NCI-H2171 (cell line): ENCODE measurements at places on chromosomes 5 and 9.

DNA sequence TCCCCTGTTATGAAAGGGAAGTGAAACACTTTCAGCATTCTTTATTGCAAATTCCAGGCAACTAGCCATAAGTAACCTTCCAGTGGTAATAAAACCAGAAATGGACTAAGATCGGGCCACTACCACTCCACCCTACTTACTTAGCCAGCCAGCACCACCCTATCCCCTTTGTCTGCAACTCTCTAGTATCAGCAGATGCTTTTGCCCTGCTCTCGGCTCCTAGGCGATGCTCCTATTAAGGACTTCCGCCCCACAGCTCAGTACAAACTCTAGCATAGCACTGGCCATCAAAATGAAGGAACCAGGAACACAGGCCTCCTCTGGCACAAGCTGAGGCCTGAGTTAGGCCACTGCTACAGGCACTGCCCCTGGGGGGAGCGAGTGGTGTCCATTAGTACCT lies 81.2 kb downstream of the GLDC start:
- DNase-seq: no peak

DNA sequence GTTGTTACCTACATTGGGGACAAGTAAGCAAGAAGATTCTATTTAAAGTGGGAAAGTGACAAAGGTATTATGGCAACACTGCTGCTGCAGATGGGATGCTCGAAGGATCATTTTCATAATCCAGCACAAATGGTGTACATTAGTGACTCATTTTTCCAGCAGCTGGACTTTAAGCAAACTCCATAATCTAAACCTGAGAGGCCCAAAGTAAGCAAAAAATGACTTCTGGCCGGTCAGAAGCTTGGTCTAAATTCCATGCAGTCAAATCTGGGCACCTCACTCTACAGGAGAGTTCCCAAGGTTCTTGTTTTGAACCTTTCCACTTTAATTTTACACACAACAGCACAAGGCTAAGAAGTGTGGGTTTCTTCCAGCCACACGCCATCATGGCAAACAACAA lies 43.6 kb upstream of the TRAF1 start:
- DNase-seq: no peak

DNA sequence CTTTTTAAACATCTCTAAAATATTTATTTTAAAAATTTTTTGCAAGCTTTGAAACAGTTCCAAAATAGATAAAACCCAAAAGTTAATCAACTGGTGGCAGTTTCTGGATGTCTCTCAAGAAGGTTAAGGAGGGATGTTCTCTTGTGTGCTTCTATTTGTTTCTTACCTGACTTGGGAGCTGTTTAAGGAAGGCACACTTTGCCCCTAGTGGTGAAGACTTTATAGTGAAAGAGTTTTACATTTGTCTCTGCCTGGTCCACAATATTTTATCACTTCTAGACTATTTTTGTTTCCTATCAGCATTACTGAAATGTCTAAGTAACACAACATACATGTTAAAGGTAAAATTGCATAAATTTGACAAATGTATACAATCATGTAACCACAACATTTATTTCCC lies 552.8 kb downstream of the SEMA5A start:
- DNase-seq: peak; percentile 1

DNA sequence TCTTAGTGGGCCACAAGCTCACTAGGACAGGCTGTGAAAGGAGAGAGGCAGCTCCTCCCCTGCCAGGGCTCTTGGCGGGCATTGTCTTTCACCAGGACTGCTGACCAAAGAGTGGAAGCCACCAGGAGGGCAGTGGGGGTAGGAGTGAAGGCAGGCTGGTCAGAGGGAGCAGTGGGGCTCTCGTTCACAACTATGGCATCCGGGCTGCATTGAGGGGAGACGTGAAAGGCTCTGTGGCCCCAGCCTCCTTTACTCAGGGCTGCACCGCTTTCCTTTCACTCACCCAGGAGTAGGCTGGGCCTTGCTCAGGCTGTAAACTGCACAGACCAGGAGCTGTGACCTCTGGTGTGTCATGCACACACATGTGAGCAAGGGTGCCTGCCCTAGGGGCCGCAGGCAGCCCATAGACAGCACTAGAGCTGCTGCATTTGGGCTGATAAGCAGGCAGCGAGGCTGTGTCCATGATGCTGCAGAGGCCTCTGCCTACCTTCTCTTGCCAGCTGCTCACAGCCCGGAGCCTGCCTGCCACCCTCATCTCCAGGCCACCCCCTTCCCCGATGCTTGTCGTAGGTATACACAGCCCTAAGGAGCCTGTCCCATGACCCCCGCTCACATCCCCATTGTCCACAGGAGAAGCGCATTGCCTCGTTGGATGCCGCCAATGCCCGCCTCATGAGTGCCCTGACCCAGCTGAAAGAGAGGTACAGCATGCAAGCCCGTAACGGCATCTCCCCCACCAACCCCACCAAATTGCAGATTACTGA lies 130.4 kb downstream of the DAB2IP start:
- no peak for DNase-seq

DNA sequence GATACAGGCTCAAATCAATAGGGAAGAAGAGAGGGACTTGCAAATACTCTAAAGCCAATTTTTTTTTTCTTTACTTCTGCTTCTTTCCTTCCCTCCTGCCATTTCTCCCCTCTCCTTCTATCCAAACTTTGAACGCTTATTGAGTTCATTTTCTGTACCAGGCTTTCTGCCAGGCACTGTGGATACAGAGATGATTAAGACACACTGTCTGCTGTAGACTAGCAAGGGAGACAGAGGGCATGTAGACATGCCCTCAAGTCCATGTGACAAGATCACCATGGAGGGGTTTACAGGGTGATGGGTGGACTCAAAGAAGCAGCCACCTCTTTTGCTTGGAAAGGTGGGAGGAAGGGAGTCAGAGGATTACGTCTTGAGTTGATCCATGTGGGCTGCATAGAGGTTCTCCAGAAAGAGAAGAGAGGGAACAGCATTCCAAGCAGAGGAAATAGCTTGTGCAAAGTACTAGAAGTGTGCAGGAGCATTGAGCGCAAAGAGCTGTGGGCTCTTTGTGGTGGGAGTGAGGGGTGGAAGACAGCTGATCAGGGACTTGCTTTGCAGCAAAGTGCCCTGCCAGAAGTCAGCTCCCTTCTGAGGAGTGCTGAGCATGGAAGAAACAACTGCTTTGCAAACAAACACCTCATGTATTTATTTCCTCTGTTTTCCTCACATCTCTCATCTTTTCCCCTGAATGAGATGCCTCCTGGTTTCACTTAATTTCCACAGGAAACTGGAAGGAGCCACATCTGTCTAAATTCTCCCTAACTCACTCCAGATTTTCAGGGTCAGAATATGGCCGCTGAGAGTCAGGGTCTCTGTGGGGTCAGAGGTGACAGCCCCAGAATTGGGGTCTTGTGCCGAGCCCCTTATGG lies 64.4 kb upstream of the COL15A1 start:
- DNase-seq: no peak

- no peak for DNase-seq
Observed at GRCh38 chr5:178271726-178272479, 39.3 kb upstream of the PHYKPL start.

GRCh38 chr5:8949908-8950307 lies 596.0 kb downstream of the SEMA5A start:
- no peak for DNase-seq

GRCh38 chr9:137174722-137175293 lies 3.0 kb upstream of the TMEM210 start:
- DNase-seq: peak; percentile 29

GRCh38 chr5:57749396-57749795 lies 266.8 kb upstream of the ACTBL2 start:
- no peak for DNase-seq

DNA sequence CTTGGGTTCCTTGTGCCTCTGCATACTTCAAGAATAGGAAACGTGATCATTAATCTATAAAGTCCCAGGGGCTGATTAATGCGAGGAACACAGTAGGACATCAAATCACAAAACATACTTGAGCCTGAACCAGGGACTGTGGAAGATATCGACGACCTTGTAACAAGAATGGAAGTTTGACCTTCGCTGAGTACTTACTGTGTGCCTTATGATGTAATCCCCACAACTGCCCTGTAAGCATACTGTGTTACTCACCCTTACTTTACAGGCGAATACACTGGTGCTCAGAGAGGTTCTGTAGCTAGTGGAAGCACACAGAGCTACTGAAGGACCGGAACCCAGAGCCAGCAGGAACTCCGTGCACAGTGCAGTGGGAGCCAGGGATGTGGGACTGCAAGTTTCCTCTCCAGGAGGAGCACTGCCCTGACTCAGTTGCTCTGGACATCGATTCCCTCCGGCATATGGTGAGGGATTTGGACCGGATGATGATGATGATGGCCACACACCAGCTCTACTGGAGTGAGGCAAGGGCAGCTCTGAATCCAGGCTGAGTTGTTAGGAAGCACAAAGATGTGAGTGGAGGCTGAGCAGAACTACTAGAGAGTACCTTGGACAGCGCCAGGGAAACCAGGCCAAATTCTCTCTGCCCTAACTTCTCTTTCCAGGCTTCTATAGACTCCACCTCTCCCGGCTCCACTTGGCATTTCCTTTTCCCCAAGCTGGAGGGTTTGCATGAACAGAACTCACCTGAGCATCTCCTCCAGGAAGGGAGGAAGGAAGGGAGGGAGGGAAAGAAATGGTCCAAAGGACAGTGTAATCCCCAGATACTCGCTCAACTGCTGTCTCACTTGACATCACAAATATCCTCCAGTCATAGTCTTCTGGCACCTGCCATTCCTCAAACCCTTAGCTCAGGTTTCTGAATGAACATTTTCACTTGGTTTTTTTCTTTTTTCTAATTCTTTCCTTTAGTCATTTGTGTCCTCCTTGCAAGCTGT lies 1.5 kb upstream of the GABBR2 start:
- no peak for DNase-seq

GRCh38 chr5:93277051-93277450 lies 304.0 kb downstream of the NR2F1-AS1 start:
- DNase-seq: no peak

DNA sequence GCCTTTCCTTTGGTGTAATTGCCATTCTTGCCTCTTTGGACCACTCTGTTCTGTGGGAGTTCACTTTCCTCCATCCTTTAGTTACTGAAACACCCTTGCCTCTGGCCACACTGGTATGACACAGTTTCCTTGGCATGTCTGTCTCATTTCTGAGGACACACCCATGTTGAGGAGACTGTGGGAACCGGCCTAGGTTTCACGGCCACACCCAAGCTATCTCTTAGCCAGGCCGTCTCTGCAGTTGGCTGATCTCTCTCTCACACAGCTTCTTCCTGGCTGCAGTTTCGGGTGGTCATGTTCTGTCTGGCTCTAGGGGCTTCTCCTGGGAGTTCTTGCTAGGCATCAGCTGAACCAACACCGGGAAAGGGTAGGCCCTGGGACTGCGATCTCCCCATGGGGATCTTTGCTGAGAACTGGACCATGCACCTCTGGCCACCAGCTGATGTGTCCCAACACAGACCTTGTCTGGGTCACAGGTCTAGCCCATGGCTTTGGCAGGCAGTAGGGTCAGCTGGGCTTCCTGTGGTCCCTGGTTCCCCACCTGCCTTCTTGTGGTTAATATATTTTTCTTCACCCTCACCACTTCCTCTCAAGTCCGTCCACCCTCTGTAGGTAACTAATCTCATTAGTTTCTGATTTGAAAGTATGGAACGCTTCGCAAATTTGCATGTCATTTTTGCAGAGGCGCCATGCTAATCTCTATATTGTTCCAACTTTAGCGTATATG lies 24.9 kb downstream of the ARHGEF37 start:
- DNase-seq: no peak

DNA sequence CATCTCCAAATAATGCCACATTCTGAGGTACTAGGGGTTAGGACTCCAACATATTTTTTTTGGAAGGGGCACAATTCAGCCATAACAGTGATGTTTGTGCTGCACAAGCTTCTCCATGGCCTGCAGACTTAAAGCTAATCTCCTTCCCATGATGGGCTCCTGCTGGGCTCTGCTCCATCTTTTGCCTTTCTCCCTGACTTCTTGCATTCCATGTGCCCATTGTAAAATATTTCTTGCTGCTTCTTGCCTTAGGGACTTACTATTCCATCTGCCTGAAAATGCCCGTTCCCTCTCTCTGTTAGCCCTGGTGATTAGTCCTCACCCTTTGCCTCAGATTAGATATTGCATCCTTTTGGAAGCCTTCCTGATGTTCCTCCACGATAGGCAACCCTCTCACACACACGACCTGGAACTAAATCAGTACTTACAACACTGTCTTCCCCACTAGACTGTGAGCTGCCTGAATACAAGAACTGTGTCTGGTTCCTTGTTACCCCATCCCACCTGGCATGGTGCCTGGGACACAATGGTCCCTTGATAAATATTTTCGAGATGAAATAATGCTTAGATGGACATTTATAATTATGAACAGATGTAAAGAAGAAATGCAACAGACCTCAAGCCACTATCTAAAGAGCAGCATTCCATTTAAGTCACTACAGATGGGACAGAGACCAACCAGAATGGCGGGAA lies 33.5 kb downstream of the OR1J1 start:
- no peak for DNase-seq

DNA sequence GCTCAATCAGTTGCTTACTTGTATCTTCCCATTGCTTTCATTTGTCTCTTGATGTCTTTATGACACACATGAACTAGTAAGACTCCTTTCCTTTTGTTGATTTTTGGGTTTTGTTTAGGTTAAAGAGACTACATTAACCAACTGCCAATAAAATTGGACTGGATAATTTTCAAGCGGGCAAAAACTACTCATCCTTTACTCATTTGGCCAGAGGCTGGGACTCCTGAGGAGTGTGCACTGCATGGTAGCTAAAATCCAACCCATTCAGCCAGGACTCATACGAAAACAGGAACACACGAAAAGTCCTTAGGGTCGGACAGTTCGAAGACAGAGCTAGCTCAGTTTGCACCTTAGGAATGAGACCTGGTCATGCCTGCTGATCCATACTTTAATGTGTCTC lies 6.0 kb downstream of the SLC46A2 start:
- DNase-seq: no peak

DNA sequence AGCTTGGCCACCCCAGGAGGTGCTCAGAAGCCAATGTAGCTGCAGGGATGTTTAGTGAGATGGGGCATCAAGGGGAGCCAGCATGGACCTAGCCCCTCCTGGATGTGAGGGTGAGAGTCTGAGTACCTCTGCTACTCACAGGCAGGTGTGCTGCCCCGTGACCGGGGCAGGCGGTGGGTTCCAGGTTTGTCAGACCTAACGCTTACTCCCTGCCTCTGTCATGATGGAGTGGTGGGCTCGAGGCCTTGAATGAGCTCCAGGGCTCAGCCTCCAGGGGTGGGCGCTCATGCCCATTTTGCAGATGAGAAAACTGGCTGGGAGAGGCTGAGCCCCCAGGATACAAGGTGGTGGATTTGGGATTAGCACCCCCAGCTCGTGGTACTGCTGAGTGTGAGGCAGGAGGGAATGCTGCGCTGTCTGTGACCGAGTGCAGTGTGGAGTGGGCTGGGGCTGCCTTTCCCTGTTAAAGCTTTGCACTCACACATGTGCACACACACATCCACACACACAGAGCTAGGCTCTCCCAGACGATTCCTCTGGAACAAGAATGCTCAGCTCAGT lies 1.5 kb downstream of the RXRA start:
- DNase-seq: no peak

DNA sequence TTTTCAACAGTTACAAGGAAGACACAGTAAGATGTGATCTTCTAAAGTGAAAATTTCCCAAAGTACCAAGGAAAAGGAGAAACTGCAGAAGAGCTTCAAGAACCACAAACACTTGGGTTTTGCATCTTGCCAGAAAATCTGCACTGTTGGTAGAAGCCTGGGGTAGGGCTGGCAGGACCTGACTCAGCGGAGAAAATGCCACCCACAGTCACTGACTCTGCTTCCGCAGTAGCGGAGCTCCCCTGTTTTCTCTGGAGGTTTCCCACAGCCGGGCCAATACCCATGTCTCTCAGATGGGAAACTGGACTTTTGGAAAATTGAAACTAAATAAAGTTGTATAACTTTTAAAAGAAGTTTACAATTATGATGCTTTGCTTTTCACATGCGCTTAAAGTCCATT lies 104.2 kb downstream of the MEF2C start:
- no peak for DNase-seq

- no peak for DNase-seq
Observed at GRCh38 chr9:7055171-7055903, 297.6 kb downstream of the KDM4C start.
